ENCODE measurements at places on chromosomes 12 and 14.

- no peak for DNase-seq
These were observed 97.8 kb downstream of the SEC23A start for GRCh38 chr14:39005044-39005880.

DNA sequence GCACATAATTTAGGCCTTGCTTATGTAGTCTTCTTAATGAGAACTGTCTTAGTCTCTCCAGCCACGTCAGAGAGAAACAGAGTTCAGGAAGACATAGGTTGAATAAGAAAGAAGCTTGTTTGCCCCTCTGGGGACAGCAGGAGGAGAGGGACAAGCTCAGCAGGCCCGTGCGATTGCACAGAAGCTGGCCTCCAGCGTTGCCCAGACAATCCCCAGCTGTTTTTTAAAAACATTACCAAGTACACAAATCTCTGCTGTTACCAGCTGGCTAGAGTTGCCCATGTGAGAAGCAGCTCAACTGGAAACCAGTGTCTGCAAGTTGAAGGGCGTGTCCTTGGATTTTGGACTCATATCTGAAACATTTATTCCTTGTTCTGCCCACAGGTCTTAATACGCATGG is 232.6 kb downstream of the EFCAB11 start:
- no peak for DNase-seq

GRCh38 chr14:65959563-65960024 is 526.6 kb upstream of the CCDC196 start:
- DNase-seq = no peak

DNA sequence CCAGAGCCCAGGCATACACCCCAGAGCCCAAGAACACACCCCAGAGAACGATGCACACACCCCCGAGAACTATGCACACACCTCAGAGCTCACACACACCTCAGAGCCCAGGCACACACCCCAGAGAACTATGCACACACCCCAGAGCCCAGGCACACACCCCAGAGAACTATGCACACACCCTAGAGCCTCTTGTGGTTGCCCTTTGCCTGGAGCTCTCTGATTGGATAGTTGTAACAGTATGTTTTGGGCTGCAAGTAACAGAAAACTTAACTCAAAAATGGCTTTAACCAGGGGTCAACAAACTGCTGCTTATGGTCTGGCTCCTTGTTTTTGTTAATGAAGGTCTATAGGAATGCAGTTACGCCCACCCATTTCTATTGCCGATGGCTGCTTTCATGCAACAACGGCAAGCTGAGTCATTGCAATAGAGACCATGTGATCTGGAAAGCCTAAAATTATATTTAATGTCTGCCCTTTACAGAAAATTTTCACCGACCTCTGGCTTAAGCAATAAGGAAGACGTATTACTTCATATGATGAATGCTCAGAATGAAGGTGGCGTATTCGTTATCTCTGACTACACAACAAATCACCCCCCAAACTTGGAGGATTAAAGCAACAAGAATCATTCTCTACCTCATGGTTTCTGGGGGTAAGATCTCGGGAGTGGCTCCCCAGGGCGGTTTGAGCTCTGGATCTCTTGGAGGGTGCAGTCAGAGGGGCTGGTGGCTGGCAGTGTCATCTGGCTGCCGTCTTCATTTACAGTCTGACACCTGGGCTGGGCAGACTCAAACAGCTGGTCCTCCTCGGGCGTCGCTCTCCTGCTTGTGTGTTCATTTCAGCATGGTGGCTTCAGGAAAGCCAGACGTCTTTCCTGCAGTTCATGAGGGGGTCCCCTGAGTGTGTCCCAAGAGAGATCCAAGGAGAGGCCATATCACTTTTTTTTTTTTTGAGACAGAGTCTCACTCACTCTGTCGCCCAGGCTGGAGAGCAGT is 66.3 kb upstream of the NCOR2 start:
- no peak for DNase-seq

GRCh38 chr12:19316425-19316824 is 122.9 kb upstream of the AEBP2 start:
- no peak for DNase-seq

DNA sequence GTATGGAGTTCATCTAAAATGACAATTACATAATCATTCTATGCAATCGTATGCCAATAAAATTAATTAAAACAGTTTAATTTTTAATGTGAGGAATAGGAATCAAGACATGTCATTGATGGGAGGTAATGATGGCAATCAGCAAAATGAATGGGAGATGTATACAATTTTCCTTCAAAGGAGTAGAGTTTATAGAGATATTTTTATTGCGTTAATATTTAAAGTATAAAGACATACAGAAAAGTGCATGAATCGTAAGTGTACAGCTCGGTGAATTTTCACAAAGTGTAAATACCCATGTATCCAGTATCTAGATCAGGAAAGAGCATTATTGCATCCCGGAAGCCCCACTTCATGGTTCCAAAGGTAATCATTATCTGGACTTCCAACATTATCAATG is 1.2 kb downstream of the MIPOL1 start:
- no peak for DNase-seq

DNA sequence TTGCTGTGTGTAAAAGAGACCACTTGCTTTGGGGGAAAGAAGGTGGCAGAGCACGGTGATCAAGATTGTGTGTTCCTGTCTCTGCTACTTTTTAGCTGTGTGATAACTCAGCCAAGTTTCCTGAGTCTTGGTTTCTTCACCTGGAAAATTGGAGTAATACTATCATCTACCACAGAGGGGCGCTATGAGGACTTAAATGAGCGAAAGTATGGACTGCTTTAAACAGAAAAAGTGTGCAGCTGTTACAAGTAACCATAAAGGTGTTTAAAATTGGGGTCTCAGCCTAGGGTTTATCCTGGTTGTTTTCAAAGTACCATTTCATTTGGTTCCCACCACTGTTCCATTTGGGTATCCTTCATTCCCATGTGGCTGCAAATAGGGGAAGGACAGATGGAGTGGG is 65.9 kb upstream of the WSCD2 start:
- no peak for DNase-seq

- DNase-seq = peak; percentile 2
These were observed 151.5 kb downstream of the ATXN7L3B start for GRCh38 chr12:74689071-74689655.

- DNase-seq = peak; percentile 48
These were observed 30.9 kb upstream of the EMP1 start for GRCh38 chr12:13165617-13166041.

- no peak for DNase-seq
These were observed 18.7 kb downstream of the MANSC1 start for GRCh38 chr12:12331244-12331771.

DNA sequence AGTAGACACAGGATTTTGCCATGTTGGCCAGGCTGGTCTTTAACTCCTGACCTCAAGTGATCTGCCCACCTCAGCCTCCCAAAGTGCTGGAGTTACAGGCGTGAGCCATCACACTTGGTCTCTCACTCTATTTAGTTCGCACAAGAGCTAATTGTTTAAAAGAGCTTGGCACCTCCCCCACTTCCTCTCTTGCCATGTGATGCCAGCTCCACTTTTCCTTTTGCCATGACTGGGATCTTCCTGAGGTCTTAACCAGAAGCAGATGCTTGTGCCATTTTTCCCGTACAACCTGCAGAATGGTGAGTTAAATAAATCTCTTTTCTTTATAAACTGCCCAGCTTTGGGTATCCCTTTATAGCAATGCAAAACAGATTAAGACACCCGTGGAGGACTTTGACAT is 200.1 kb upstream of the FRMD6 start:
- DNase-seq = no peak

- DNase-seq = no peak
These were observed 162.6 kb downstream of the MYRFL start for GRCh38 chr12:69987579-69988091.

GRCh38 chr14:88612981-88613380 is 50.1 kb downstream of the ZC3H14 start:
- DNase-seq = no peak

- DNase-seq = no peak
These were observed 302.9 kb upstream of the TBX3 start for GRCh38 chr12:114986849-114987248.

GRCh38 chr14:75837151-75837787 is 144.5 kb downstream of the TGFB3 start:
- no peak for DNase-seq

- DNase-seq = no peak
These were observed 23.8 kb downstream of the CFAP54 start for GRCh38 chr12:96513166-96513565.

DNA sequence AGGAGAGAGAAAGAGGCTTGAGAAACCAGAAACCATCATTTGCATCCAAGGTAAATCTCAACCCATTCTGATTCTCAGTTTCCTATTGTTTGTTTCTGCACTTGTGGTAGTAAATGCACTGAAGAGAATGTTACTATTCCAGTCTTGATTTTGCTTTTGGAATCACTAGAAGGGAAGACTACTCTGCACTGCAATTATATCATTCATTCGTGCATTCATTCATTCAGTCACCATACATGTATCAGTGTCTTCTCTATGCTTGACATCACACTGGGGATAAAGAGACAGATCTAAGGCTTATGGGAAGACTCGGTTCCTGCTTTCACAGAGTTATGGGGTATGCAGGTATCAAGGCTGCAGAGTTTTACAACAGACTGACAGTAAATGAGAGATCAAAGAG is 90.3 kb upstream of the EGLN3 start:
- no peak for DNase-seq

DNA sequence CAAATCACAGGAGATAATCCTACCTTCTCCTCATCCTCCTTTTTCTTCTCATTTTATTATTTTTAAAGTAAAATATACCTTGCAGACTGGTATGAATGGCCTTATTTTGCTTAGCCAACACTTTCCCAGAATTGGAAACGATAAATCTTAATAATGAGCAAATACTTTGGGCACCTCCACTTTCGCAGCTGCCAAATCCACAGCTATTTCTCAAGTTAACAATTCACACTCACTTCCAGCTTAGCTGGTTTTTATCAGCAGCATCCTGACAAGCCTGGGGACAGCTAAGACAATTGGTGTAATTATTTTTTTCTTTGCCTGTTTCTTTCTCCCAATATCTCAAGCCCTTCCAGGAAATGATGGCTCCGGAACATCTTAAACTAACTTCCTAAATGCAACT is 867.5 kb upstream of the TMEM132C start:
- DNase-seq = no peak

DNA sequence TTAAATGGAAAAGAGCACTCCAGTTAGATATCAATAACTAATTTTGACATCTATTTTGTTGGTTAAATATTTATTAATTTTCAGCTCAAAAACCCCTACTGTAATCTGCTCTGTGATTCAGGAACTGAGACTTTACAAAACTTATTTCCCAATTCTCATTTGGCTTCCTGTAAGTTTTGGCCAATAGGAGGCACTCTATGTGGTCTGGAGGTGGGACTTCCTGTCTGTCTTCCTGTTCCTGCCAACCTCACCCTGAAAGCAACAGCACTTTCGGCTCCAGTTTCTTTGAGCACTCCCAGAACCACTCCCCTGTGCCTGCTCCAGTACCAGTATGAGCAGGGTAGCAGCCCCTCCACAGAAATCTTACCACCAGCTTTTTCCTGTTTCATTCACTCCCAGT is 1027.0 kb downstream of the VRK1 start:
- no peak for DNase-seq

GRCh38 chr14:62329427-62329826 is 567.2 kb downstream of the SNAPC1 start:
- DNase-seq = no peak

DNA sequence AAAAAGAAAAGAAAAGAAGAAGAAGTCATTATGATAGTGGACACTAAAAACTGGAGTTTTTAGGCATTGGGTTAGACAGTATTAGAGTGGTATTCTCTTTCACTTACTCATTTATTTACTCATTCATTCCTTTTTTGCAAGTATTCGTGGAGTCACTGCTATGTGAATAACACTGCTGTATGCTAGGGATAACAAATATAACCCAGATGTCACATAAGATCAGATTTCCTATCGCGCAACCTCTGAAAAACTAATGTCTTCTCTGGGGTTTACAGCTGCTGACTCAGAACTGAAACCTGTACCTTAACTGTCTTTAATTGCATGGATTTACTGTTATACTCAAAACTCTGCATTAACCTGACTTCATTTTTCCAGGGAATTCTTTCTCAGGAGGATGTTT is 353.7 kb downstream of the LRIG3 start:
- no peak for DNase-seq

- no peak for DNase-seq
These were observed 442.8 kb upstream of the FBXO33 start for GRCh38 chr14:39875028-39875427.

- DNase-seq = no peak
These were observed 127.8 kb upstream of the SSTR1 start for GRCh38 chr14:38079886-38080285.

GRCh38 chr12:118377884-118378470 is 1.6 kb downstream of the SUDS3 start:
- DNase-seq = peak; percentile 49

DNA sequence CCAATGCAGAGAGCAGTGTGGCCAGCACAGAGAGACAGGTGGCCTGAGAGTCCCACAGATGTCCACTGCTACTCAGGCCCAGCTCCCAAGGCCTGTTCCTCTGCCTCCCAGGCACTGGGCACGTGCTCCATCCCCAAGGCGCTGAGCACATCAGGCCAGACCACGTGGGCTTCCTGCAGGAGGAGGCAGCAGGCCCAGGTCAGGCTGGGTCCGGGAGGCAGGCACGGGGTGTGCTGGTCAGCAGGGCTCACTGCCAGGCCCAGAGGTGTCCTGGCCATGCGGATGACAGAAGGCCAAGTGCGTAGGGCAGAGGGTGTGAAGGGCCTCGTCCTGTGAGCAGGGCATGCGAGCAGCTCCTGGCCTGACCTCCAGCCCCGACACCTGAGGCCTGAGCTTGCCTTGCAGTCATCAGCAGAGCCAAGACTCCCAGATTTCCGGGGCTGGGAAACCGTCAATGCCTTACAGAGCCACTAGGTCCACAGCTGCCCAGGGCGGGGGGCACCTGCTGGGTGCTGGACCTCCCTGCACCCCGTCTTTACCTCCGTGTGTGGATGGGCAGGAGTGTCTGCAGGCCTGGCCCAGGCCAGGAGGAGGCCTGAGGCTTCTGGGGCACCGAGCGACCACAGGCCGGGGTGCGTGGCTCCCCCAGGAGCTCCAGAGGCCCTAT is 14.9 kb downstream of the TRMT61A start:
- no peak for DNase-seq

GRCh38 chr14:75667099-75667765 is 6.2 kb downstream of the TTLL5 start:
- no peak for DNase-seq

- no peak for DNase-seq
These were observed 84.8 kb downstream of the PEBP1 start for GRCh38 chr12:118220702-118221101.

GRCh38 chr14:104450811-104451401 is 128.7 kb upstream of the C14orf180 start:
- DNase-seq = no peak

DNA sequence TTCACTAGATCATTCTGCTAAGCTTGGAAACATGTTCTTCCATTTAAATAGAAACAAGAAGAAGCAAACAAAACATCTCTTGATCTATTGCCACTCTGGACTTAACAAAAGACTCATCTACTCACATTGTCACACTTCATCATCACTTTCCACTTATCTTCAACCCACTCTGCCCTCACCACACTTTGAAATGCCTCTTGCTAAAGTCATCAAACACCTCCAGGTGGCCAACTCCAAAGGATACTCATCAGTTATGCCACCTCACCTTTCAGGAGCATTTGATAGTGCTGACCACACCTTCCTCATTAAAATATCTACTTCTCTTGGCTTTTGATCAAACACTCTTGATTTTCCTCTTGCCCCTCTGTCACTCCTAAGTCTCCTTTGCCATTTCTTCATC is 7.2 kb downstream of the EFCAB11 start:
- no peak for DNase-seq

GRCh38 chr14:105419195-105420091 is at the start of gene MTA1:
Gene MTA1, plus strand, starts transcription at chr14:105419827. Its CDS starts 209 bp downstream, at chr14:105420036.
- DNase-seq = peak; percentile 14

- no peak for DNase-seq
These were observed 525 bp upstream of the FAR2 start for GRCh38 chr12:29148596-29148910.
